NCI-H187 treated with DMSO at 0.1 percent for 48 hours (cell line): ENCODE measurements at places on chromosomes 16 and 17.

DNA sequence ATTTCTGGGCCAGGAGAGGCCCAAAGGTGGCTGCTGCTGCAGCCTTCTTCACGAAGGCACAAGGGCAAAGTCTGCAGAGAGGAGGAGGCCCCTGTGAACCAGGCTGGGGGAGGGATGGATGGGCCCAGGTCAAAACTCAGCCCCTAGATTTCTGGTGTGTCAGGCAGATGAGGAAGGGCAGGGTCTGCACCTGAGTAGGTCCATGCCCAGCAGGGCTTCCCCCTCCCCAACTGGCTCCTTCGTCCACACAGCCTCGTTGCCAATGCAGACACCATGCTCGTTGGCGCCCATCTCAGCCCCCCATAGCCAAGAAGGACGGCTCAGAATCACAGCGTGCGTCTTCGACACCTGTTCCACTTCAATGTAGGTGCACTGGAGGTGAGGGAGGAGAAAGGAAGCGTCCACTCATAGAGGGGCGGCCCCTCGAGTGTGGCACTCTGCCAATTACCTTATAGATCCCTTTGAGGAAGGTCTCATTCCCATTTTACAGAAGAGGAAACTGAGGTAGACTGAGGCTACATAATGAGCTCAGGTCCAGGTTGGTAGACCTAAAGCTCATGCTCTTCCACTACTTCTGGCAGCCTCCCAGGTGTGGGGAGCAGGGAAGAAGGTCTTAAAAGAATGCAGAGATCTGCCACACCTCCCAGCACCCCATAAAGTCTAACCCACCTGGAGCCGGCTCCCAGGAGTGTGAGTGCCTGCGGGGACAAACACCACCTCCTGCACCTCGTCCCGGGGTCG lies 902 bp downstream of the SCRN2 start:
- DNase-seq = no peak

DNA sequence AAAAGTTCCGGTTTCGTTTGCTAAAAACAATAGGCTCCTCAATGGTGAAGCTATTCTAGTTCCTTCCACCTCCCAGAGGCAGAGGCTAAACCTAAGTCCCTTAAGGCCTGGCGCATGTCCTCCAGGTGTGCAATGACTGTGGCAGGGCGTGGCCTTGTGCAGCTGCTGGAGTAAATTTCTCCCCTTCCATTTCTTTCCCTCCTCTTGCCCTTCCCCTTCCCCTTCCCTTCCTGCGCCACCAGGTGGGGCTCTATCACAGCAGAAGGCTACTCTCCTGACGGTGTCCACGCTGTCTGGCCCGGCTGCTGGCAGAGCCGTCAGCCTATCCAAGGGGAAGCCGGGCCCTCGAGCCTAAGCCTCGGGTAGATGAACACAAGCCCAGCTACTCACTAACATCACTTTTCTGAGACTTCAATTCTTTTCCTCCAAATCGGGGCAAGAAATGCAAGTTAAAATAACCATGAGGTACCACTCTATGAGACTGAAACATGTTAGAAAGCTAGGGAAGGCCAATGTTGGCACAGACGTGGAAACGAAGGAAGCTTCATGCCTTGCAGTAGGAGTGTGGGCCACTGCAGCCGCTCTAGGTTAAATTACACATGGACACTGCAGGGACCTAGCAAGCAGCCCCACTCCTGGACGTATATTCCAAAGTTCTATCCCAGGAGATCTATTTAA lies 34.4 kb downstream of the C16orf78 start:
- DNase-seq = peak; percentile 4

DNA sequence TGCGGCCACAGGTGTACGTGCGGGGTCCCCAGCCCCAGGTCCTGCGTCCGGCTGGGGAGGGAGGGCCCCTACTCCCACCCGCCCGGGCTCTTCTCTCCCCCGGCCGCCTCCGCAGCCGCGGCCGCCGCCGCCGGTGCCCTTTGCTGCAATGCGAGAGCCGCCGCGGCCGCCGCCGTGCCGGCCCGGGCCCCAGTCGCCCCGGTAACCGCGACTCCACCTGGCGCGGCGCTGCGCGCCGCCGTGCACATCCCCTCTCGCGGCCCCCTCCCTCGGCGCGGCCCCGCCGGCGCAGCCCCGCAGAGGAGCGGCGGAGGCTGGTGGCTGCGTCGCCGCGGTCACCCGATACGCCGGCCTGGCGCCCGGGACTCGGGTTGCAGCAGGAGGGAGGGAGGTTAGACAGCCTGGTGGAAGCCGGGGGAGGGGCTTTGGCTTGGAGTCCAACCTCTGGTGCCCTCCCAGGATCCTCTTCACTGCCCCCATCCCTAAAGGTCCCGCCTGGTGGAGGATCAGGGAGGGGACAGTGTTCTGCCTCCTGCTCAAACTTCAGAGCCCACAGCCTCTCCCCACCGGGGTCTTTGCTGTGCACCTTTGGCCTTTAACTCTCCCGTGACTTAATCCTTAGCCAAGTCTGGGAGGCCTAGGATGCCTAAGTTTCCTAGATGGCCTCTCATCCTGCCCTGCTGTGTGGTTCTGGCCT lies 32.9 kb downstream of the SRCIN1 start:
- DNase-seq = no peak

DNA sequence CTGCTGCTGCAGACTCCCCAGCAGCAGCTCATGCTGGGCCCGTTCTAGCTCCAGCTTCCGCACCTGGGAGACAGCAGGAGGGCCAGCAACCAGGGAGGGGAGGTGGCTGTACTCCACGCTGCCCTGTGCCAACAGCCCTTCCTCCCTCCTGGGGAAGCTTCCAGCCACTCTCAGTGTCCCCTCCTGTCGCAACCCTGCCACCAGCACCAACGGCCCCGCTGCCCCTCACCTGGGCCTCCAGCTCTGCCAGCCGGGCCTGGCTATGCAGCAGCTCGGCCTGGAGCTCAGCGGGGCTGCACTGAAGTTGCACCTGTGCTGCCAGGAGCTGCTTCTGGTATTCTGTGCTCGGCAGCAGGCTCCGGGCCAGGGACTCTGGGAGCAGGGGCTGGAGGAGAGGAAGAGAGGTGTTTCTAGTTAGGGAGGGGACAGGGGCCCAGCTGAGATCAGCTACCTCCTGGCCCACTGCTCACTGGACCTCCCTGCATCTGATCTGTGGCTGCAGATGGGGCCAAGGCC lies 15.4 kb upstream of the MRPL38 start:
- DNase-seq = no peak

GRCh38 chr17:76554131-76554530 lies 14.3 kb downstream of the PRCD start:
- DNase-seq = no peak
